Stimulated activated CD4-positive, alpha-beta T cell treated with anti-CD3 and anti-CD28 coated beads, Interleukin-12 subunit alpha, Interleukin-12 subunit beta, amount 100 ng/mL, for 24 hours (primary cell): ENCODE measurements at places on chromosomes 6 and 20.

- DNase-seq = no peak
Measured at GRCh38 chr20:42192321-42192720, 574.1 kb upstream of the CHD6 start.

- DNase-seq = no peak
Measured at GRCh38 chr20:9078826-9079731, 10.2 kb downstream of the PLCB4 start.

DNA sequence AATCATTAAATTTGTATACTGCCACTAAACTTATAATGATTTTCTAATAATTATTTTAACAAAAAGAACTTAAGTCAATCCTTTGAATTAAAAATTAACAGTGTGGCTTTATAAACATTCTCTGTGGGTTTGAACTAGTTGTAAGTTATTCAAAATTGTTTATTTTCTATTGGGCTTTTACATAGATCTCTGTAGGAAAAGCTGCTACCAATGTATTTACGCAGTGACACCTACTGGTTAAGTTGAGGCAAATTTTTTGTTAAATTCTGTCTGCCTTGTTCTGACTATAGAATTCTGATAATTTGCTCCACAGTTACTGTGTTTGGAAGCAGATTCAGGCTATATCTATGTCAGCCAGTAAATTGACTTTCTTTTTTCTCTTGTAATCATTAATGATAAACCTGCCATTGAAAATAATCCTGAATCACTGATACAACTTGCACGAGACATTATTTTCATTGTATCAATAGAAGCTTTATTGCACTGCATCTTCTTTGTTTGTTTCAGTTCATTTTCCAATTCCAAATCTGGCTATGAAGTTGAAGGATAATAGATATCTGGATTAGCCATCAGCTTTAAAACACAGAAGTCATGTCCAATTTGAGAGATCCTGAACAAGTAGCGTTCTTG is 66.0 kb upstream of the UTRN start:
- DNase-seq = no peak

DNA sequence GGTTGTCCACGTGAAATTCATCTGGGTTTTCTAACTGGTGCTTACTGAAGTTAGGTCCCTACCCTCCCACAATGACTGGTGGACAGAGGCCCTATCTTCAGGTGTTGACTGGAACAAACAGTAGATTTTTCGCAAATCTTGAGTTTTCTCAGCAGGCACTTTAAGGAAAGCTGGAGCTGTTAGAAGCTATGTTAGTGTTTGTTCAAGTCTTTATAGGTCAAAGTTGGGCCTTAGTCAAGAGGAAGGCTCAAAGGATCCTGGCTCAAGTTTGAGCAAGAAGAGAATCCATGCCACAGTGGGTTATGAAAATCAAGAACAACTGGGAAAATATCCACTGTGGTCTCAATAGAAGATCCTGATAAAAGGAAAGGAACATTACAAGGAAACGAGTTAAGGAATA is 48.5 kb upstream of the ELOVL5 start:
- no peak for DNase-seq
